ENCODE measurements at places on chromosomes 7 and 10.

DNA sequence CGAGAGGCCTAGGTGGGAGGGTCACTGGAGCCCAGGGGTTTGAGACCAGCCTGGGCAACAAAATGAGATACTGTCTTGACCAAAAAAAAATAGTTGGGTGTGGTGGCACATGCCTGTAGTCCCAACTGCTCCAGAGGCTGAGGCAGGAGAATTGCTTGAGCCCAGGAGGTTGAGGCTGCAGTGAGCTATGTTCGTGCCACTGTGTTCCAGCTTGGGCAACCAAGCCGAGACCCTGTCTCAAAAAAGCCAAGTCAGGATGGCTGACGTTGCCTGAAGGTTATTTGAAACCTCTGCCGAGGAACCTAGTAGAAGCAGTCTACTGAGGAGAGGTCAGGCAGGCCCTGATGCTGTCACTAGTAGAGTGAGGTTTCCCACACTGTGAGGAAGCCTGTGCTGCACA lies 22.8 kb downstream of the DNAJB6 start:
- DNase-seq, result no peak

- no peak for DNase-seq
These were observed 22.4 kb upstream of the PPA1 start for GRCh38 chr10:70255329-70256299.

- DNase-seq, result no peak
These were observed 9.3 kb upstream of the TMEM270 start for GRCh38 chr7:73851410-73852338.

- DNase-seq, result no peak
These were observed 4.7 kb downstream of the CASD1 start for GRCh38 chr7:94514140-94514889.

DNA sequence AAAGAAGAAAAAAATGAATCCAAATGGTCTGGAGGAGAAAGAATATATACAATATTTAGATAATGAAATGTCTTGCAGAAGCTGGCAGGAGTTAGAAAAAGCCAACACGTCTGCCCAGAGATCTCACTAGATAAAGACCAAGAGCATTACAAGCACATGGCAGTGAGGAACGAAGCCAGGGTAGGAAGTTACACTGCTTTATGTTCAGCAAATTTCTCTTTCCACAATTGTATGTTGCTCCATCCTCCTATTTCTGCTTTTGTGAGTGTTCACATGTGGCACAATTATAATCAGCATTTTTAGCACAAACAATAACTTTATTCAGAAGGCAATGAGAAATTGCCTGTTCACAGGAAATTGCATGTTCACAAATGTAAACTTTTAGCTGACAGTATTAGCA lies 53.7 kb downstream of the LRRC17 start:
- DNase-seq, result no peak

Measured in stimulated activated CD8-positive, alpha-beta memory T cell treated with anti-CD3 and anti-CD28 coated beads, Interleukin-12 subunit alpha, Interleukin-12 subunit beta, amount 100 ng/mL, for 4 hours (primary cell).